Cerebellar nuclear complex (tissue), 1 donor: ENCODE measurements at places on chromosomes 16 and 17.

GRCh38 chr16:74169687-74170376, 126.8 kb upstream of the PSMD7 start:
- no peak for DNase-seq

GRCh38 chr17:81821603-81822311, 11.3 kb downstream of the MCRIP1 start:
- DNase-seq = no peak

DNA sequence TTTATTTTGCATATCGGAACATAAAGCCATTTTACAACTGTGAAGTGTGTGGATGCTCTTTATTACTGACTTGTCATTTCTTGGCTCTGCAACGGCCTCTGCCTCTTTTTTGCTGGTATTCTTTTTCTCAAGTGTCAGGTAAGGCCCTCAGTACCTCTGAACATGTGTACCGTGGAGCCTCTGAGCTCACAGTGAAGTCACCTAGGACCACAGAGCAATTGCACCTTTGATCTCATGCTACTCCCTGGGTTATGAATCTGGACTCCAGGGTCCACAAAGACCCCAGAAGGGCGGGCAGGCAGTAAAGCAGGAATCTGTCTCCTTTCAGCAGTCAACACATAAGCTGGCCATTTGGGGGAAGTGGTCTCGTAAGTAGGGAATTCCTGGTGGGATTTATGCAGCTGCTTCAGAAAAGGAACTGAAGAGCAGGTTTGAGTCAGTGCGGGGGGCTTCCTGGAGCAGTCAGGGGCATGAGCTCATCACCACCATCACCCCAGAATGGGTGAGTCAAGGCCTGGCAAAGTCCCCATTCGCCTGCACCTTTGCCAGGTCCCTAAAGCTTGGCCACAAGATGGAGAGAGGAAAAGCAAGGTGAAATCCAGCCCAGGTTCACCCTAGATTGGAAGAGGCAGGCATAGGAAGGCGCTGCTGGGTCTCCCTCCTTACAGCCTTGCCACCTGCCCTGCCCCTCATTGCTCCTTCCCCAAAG, 33.0 kb downstream of the TBX4 start:
- no peak for DNase-seq

DNA sequence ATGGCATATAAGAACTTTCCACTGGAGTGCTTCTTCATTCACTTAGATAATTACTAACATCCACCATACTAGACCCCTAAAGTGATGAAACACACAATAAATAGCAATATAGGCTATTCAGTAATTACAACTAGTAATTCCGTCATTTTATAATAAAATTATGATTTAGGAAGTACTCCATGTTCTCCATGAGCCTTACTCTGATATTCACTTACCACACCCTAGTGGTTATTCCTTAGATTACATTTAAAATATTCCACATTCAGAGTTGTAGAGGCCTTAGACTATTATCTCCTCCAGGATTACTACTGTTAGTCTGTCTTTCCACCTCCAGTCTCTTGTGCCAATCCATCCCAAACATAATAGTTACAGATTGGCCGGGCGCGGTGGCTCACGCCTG, 62.4 kb downstream of the STH start:
- DNase-seq = no peak

- DNase-seq = no peak
Measured at GRCh38 chr17:12537436-12537835, 128.3 kb upstream of the MYOCD start.

GRCh38 chr16:67082100-67082499, 27.6 kb upstream of the PHAF1 start:
- no peak for DNase-seq

DNA sequence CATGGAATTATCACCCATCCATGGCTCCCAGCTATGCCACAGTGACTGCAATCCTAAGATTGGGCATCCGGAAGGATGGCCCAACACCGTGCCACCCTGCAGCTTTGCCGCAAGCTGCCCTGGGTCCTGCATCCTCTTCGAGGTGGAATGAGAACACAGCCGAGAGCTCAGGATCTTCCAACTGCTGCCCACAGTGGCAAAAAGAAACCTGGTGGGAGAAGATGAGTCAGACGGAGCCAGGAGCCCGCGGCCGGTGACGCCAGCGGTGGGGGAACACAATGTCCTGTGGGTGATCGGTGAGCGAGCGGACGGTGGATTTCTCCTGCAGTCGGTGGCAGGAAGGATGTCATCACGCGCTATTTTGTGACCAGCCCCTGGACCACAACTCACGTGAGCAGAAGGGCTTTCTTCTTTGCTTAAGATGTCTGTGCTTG, 20.1 kb downstream of the CD7 start:
- DNase-seq = no peak

DNA sequence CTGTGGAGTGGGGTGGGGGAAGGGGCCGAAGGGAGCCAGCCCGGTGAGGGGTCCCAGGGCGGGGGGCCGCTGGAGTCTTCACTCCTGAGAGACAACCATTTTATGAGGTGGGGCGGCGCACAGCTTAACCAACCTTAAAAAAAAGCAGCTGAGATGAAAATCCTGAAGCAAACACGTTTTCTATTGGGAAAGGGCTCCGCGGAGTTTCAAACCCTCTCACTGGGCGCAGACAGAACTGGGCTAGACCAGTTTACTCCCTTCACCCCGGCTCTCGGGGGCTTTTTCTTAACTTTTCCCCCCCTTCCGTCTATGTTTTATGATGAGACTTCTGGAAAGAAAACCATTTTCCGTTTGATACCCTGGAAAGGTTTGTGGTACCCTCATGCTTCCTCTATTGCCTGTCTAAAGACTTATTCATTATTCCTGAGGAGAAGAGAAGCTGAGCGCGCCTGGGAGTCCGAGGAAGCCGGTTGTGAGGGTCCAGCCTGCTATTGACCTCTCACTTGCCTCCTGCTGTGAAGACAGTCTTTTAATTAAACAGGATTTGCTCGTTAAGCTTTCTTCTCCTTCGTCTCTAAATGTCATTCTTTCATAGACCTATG, 482 bp upstream of the SSH2 start:
- no peak for DNase-seq

DNA sequence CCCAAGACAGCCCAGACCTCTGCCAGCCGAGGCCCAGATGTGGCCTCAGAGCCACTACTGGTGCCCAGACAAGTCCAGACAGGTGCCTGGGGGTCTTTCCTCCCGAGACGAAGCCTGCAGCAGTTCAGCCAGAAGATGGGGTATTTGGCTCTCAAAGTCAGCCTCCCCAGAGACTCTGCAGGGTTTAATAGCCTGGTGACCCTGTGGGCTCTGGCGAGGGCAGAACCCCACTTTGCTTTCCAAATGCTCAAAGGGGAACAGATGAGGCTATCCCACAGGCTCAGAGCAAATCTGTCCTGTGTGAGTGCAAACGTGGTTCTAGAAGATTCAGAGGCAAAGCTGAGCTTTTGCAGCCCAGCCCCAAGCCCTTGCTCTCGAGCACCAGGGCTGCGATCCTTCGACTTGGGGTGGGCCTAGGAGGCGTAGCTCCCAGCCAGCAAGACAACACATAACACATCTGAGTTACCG, 236.0 kb downstream of the MRTFB start:
- DNase-seq = no peak

DNA sequence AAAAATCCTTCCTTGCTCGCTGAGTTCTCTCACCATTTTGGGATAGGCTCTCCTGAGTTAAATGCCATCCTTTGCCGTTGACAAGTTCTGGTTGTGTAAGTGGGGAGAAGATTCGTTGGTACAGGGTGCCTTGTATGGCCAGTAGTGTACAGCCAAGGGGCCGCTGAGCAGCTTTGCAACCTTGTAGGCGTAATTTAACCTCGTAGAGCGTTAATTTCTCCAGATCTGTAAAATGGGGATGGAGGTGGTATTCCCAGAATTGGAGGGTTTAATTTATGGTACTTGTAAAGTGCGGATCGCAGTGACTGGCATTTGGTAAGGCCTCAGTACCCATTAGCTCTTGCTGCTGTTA, 1.4 kb downstream of the ARSG start:
- DNase-seq = no peak

GRCh38 chr17:68853036-68853435, 102.2 kb downstream of the ABCA8 start:
- no peak for DNase-seq

DNA sequence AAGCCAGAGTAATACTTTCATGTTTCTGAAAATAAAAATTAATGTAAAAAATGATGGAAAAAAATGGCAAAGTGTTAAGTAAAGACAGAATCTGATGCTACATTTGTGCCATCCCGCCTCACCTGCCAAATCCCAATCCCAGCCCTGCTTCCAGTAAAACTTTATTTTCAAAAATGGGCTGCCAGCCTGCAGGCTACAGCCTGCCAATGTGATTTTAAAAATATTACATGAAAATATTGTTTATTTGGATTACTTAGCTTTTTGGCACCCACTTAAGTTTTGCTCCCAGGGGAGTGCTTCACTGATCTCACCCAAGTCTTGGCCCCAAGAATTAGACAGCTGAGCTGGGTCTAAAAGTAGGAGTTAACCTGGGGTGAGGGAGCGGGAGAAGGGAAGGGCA, 112.8 kb downstream of the C16orf78 start:
- no peak for DNase-seq
